Peyer's patch (tissue), 4 donors: ENCODE measurements at places on chromosomes 13 and 19. TPM values are rescaled to one million over a fixed set of nuclear protein-coding genes. Genes with fewer than 3 reads are reported as not detected.

- no peak for DNase-seq
These were observed 9.0 kb downstream of the SLC25A15 start for GRCh38 chr13:40798380-40798779.

DNA sequence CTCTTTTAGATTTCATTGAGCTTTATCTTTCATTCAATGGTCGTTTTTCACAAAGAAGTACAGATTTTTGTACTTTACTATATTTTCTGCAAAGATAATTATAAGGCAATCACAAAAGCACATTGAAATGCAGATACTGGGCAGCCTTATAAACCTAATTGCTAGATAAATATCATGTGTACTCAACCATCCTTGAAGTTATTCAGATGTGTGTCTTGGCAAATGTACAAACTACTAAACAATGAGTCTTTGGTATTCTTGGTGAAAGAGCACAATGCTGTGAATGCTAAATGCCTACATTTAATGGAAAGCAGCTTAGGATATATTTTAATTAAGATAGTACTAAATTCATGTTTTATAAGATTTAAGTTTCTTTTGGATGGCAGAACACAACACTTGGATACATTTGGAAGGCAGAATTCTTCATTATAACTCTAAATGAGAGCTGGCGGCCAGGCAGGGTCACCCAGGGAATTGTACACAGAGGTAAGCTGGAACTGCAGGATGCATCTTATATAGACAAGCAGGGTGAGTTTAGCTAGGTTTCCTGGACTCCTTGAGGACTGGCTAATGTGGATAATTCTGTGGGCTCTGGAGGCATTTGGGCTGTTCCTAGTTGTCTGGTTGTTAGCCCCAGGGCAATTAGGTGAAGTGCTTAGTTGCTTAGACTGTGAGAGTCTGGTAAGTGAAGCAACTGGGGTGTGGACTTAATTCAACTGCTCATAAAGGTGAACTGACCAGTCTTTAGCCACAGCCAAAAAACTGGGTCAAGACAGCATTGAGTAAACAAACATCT lies 286.6 kb downstream of the PCDH20 start:
- DNase-seq = no peak

GRCh38 chr19:31254611-31255010 lies 94.6 kb downstream of the TSHZ3 start:
- no peak for DNase-seq

- peak; percentile 72 for DNase-seq
These were observed 1.7 kb downstream of the MYO1F start for GRCh38 chr19:8575467-8575997.

The FPR3 gene
- total RNA-seq = 2.7 TPM

DNA sequence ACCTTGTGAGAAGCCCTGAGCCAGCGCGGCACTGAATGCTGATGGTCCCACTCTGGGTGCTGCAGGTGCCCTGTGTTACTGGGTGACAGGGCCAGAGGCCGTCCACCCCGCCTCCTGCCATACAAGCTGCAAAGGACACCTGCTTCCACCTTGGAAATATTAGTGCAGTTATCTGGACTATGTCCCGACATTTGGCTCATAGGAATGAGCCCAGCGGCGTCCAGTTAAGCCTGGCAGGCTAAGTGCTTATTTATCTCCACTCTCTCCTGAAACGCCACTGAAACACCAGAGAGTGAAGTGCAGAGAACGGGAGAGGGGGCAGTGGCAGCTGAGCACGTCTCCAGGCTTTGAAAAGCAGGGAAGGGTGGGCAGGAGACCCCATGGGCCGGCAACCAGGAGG lies 145.8 kb downstream of the KDM4B start:
- DNase-seq = no peak

GRCh38 chr19:17404015-17404414 lies 1.4 kb downstream of the BST2 start:
- no peak for DNase-seq

- no peak for DNase-seq
These were observed 115.6 kb downstream of the FRY start for GRCh38 chr13:32147193-32147592.

The CLEC17A gene
- total RNA-seq = not detected

DNA sequence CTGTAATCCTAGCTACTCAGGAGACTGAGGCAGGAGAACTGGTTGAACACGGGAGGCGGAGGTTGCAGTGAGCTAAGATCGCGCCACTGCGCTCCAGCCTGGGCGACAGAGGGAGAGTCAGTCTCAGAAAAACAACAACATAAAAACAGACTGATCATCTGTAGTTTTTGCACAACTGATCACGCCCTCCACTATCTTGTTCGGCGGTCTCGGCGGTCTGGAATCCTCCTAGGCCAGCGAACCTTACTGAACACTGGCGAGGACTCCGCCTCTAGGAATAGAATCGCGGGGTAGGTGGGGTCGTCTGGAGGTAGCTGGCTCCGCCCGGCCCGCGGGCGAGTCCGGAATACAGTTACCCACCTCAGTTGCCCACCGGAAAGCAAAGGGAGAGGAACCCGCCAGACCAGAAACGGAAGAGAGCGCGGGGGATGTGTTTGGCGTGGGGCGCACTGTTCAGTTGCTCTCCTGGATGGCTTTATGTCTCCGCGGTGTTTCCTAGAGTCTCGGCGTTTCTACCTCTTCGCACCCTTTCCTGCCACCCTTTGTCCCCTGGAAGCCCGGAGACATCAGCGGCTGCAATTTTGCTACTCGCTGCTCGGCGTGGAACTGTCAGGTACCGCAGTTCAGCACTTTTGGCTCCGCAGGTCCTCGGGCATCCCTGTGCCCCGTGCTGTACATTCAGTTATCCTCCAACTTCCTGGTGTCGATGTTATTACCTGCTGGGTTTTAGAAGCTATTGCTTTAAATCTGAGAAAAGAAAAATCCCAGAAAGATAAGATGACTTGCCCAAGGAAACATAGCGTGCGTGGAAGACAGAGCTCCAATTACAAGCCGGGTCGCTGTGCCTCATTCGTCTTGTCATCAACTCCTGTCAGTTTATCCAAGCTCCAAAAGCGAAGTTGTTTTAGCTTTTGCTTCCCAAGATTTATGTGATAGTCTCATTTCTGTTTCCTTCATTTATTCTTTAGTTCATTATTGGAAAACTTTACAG lies 24.9 kb upstream of the HNRNPA1L2 start:
- peak; percentile 91 for DNase-seq

DNA sequence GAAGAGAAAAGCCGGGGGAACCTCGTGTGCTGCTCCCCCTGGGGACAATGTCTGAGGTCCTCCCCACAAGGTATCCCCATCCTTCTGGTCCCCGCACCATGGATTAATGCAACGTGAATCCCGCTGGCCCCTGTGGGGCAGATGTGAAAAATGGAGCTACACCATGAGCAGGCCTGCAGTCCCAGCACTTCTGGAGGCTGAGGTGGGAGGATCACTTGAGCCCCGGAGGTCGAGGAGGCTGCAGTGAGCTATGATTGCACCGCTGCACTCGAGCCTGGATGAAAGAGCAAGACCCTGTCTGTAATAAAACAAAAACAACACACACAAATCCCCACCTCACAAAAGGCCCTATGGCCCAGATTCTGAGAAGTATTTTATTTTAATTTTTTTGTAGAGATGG lies 1.2 kb upstream of the CFD start:
- DNase-seq = no peak

DNA sequence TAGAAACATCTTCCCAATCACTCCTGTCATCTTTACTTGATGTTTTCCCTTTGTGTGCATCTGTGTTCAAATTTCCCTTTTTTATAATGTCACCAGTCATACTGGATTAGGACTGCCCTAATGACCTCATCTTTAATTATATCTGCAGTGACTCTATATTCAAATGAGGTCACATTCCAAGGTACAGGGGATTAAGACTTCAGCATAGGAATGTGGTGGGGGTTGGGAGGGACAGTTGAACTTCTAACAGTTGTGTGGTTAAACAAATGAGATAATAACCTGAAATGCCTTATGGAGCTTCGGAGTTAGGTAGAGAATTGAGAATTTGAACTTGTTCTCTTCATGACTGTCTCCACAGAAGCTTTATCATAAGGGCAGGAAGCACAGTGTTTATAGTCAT lies 23.0 kb downstream of the PAN3 start:
- DNase-seq = no peak

DNA sequence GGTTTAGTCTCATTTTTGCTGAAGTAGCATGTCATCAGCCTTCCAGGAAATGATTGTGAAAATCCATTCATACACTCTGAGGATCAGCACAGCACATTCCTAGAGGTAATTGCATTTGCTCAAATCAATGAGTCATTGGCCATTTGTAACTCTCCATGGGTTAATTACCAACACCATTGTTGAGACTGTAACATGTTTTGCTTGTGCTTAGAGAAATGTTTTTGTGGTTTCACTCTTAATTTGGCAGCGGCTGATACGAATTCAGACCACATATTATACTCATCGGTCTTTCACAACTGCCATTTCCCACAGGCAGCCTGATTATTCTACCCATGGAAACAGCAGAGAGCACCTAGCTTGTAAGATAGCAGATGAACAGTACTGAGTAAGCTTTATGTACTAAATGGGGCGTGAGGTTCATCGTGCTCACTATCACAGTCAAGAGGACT lies 110.3 kb downstream of the NHLRC3 start:
- no peak for DNase-seq
